Activated CD4-positive, alpha-beta T cell treated with anti-CD3 and anti-CD28 coated beads for 1 hour (primary cell): ENCODE measurements at places on chromosomes 3 and 15.

DNA sequence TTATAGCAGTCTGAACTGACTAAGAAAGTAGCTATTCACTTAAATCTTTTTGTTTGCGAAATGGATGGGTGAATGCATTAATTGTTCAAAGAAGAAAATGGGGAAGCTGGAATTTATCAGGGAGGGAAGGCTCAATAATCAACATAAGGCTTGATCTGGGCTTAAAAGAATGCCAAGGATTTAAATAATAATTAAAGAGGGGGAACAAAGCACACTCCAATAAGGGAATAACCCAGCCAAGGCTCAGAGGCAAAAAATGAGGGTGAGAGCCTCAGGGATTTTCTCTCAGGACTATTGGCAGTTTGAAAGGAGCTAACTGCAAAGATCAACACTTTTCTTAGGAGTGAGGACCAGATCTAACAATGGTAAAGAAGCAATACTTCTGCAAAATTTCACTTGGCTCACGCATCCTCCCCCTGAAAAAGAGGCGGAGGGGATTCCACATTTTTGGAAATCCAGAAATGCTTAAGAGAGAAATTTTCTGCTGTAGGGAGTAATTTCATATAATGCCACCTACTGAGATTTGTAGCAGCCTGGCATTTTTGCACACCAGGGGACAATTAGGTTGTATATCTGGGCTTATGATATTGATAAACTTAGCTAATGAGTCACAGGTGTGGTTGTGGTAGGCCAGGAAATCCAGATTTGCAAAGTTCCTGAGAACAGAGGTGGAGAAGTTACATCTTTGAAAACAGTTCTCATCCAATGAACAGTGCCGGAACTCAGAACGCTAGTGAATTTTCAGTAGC is 405.1 kb downstream of the TUSC7 start:
- DNase-seq: no peak

DNA sequence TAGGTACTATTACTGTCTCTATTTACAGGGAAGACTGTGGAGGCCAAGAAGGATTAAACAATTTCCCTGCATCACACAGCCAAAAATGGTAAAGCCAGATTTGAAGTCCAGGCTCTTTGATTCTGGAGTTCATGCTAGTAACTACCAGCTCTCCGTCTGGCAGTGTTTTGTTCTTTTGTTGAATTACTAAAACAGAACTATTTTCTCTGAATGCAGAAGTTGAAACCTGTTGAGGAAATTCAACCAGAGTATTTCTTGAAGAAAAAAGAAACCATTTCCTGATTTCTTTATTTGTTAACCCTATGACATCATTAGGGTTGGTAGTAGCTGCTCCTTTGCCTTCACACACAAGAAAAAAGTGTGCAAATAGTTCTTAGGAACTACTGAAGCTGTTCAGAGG is 34.3 kb downstream of the CRTC3 start:
- no peak for DNase-seq

- DNase-seq: no peak
These were observed 26.0 kb downstream of the XPC start for GRCh38 chr3:14152233-14152962.

DNA sequence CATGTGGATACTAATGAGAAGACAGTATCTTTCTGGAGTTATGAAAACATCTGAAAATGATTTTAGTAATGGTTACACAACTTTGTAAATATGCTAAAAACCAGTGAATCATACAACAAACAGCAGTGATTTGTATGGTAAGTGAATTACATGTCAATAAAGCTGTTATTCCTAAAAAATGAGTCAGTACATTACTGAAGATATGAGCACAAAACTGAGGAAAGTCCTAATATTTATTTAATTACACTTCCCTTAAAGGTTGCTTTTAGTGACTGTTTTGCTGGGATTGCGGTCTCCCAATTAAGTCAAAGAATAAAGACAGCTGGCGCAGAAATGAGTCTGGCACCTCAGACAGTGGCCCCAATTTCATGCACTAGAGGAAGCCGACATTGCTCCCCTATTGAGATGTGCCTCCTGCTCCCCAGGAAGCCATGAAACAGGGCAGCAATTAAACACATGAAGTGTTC is 50.9 kb upstream of the FSIP1 start:
- no peak for DNase-seq

DNA sequence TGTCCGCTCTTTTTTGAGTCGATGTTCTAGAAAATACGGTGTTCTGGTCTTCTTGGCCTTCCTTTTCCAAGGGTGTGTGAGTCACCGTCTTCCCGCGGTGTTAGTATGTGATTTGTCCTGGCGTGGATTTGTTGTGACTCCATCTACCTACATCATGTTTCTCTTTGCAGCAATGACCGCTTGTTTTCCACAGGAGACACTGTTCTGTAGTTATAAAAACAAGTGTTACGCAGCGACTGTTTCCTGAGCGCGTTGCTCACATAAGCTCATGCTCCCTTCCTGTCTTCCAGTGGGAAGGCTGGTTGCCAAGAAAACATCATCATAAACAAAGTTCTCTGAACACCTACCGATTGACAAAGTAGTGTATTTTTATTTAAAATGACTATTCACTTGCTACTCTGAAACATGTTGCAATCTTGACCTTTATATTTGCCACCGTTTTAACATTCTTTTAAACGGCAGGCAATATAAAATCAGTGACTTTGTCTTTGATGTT is 19.0 kb downstream of the USP13 start:
- no peak for DNase-seq

DNA sequence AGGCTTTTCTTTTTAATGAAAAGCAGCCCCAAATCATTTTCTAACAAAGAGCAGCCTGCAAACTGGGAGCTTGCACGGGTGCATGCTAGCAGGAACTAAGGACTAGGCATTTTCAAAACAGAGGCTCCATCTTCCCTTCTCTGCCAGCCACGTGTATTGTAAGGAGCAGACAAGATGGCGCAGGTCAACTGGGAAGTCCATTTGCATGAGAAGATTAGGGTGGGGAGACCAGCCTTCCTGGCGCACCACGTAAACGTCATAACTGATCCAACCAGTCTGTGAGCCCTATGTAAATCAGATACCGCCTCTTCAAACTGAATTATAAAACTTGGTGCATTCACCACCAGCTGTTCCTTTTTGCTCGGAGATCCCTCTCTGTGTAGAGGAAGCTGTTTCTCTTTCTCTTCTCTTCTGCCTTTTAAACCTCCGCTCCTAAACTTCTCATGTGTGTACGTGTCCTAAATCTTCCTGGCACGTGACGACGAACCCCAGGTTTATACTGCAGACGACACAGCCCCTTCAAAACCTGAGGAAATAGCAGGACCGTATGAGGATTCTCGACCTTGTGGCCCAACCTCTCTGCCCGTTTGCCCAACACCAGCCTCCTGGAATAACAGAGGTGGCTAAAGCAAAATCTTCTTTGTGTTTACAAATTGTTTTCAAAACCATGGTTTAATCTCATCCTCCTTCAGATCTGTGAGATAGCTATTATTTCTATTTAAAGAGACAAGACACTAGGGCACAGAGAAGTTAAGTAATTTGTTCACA is 26.4 kb upstream of the SLC30A4 start:
- no peak for DNase-seq

DNA sequence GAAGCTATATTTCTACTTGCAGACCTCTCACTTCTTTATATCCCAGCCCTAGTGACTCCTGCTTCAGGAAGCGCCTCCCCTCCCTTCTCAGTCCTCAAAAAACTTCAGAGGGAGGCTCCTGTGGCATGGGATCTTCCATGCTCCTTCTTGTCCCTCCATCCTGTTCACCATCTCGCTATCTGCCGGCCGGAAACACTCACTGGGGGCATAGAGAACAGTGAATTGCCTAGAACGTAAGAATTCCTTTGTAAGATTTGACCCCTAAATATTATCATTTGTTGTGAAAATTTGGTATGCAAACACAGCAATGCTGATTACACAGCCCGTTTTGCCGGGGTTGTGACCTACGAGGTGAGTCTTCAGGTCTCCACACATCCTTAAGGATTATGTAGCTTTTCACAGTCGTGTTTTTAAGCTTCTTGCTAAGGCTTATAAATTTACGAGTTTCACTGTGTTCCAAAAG is 218.7 kb upstream of the ATP10A start:
- DNase-seq: no peak

- DNase-seq: no peak
These were observed 131.8 kb upstream of the C2CD4B start for GRCh38 chr15:62296756-62297507.

DNA sequence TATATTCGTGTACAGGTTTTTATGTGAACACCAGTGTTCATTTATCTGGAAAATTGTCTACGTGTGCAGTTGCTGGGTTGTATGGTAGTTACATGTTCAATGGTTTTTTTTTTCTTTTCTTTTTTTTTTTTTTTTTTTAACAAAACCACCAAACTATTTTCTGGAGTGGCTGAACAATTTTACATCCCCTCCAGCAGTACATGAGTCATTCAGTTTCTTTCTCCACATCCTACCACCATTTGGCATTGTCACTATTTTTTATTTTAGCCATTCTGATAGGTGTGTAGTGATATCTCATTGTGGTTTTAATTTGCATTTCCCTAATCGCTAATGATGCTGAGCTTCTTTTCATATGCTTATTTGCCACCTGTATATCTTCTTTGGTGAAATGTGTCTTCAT is 256.3 kb upstream of the EOMES start:
- DNase-seq: no peak

- no peak for DNase-seq
These were observed 2.3 kb downstream of the TTC23 start for GRCh38 chr15:99247062-99247461.

DNA sequence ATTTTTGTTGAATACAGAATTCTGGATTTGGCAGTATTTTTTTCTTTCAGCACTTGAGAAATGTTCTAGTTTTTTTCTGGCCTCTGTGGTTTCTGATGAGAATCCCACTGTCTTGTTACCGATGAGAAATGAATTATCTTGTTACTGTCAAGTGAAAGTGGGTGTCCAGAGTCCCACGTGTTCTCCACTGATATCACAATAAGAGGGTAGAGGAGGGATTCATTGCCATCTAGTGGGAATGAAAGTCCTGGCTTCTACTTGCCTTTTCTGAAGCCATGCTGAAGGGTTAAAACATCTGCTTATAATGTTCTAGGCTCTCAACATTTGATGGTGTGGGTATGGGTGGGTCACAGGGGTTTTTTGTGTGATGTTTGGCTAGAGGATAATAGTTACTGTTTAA is 66.1 kb downstream of the SEC22A start:
- no peak for DNase-seq

- DNase-seq: no peak
These were observed 3.0 kb downstream of the MEIS2 start for GRCh38 chr15:37097144-37097919.

DNA sequence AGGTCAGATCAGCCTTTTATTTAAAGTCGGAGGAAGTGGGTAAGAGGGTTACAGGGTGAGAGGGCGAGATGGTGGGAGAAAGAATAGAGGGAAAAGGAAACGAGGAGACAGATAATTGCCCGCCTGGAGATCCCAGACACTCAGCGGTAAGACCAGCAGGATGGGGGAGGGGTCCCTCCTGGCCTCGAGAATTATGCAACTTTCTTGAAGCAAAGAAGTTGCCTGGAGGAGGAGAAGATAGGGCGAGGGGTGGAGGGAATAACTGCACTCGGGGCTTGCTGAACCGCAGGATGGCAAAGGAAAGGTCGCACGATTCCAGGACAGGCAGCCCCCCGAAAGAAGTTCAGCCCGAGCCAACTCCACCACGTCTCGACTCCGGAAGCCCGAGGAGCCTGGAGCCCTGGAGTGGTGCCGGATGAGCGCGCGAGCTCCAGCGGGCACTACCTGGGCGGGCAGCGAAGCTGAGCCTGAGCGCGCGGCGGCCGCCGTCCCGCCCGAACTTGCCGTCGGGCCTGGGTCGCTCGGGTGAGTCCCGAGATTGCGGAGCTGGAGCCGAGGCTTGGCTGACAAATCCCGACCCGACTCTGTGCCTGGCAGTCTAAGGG is 402 bp downstream of the WWTR1 start:
- no peak for DNase-seq

- DNase-seq: no peak
These were observed 3.7 kb downstream of the PBRM1 start for GRCh38 chr3:52682016-52682415.

DNA sequence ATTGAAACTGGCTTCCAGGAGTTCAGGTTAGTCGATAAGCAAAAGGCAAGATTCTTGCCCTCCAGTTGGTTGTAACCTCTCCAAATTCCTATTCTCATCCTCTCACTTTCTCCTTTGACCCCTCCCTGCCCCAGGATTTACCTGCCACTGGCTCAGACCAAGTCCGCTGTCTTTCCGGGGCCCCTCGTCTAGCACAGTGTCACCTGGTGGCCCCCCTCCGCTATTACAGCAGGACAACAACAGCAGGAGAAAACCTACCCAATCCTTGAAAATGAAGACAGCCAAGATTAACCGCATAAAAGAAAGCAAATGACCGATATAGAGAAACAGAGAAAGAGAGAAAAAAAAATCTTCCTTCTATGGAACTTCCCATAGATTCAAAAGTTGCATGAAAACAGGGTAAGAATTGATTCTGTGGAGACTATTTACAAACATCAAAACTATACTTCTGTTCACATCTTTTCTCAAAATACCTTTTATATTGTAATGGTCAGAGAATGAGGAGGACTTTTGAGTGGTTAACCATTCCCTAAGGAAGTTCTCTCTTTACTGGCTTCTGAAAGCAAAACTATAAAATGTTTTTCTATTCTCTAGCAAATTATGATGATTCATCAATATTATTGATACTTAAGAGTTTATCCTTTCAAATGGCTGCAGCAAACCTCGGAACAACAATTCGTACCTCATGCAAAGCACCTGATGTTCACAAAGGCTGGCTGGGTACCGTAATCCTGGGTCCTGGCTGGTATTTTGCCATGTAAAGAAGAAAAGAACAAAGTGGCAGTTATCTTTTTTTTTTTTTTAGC is 10.0 kb upstream of the ST8SIA2 start:
- DNase-seq: no peak

DNA sequence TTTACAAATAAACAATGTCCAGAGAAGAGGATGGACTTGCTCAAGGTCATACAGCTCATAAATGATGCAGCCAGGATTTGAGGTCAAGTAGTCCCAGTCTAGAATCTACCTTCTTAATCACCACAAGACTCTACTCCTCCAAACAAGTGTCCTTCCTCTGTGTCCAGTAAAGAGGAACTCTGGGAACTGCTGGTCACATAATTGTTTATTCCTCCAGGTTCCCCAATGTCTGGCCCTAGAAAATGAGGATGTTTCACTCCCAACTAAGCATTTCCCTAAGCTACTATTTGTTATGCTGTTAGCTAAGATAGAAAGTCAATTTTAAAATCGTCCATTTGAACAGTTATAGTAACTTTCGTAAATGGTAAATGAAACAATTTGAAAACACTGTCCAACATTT is 192.4 kb downstream of the FHIT start:
- no peak for DNase-seq

DNA sequence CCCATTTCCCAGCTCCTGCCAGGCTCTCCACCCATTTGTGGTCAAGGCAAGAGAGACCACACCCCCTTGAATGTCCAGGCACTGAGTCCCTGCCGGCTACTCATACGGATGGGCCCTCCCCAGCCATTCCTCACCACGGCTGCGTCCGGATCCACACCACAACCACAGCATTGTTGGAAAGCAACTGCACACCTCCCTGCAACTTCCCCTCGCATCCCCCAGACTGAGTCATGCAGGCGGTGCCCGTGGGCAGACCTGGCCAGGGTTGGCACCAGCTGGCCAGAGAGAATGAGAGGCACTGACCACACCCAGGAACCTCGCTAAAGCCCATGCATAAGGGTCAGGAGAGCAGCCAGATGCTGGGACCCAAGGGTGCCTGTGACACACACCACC is 30.5 kb downstream of the LOXL1 start:
- DNase-seq: no peak
